Neural crest cell (in vitro differentiated cells): ENCODE measurements at places on chromosomes 2 and 18. TPM values are rescaled to one million over a fixed set of nuclear protein-coding genes. Genes with fewer than 3 reads are reported as not detected.

The LBX2 gene
- 0.28 TPM in 1 of 2 replicates, not detected in the other for total RNA-seq

DNA sequence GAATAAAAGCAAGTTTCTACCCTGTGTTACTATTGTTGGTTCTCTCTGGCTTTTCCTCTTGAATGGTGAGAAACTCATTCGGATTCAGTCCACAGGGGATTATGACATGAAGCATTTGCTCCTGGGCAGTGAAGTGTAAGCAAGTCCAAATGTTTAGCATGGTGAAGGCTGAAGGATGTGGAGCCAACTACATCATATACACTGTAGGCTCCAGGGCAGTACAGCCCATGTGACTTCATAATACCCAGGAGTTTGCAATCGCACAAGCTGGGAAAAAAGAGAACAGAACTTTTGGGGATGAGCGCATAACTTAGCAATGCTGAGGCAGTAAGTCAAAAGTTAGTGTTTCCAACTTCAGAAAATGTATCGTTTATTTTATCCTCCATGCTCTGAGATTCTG is 695.7 kb upstream of the POU3F3 start:
- DNase-seq = no peak
- H3K27ac ChIP-seq = no peak overlapping the region
- H3K4me1 ChIP-seq = no peaks in the 10 kb centered on the region
- no peak overlapping the region for H3K4me3 ChIP-seq
- no peaks in the 10 kb centered on the region for H3K27me3 ChIP-seq

DNA sequence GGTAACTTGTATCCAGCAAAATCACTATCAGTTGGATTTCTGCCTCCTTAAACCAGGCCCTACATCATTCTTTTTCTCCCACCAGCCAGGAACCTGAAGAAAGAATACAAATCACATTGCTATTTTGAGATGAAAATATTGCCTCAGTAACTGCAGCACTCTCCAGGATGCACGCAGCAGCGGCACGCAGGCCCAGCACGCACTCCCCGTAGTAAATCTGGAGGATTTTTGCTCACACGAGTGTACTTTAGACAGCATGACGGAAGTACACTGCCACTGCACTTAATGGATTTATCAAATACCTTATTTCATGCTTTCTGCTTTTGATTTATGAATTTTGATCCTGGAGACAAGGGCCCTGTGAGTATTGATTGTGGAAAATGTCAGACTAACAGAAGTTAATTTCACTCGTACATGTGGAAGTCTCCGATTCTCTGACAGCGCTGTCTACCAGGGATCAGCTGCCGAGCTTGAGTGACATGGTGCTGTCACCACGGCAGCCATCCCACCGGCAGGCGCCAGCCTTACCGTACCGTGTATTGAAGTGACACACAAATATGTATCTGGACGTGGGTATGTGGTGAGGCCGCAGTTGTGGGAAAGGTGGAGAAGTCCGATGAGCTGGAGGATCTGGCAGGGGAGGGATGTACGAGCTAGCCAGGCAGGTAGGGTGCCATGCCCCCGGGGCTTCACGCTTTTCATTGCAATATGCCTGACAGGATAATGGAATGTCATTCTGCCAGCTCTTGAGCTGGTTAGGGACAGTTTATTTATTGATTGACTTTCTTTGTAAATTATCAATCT is 863.7 kb downstream of the GALR1 start:
- DNase-seq = no peak
- no peaks in the 10 kb centered on the region for H3K36me3 ChIP-seq
- no peaks in the 10 kb centered on the region for H3K4me1 ChIP-seq
- H3K27ac ChIP-seq = no peak overlapping the region

The SRBD1 gene
- 20.1 and 21.4 TPM in 2 replicates for total RNA-seq

The RUFY4 gene
- not detected in 2 replicates for total RNA-seq

DNA sequence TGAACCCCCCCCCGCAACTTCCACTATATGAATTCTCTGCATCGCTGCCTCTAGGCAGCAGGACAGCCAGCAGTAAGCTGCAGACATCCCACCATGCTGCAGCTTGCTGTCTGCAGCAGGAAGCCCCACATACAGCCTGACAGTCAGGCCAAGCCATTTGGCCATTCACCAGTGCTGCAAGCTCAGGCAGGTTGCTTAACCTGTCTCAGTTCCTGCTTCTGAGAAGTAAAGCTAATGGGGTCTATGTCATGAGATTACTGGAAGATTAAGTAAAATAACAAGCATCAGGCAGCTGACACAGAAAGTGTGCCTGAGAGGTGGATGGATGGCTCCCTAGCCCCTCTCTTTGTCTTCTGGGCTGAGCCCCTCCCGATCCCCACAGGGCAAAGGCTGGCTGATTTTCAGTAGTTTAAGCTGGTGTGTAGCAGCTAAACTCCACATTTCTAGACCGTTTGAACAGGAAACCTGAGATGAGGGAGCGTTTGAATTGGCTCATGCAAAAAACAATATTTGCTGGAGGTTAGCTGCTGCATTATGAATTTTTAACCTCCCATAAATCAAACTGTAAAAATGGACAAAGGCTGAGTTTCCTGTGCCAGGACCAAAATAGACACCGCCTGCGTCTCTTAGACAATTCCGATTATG is 193.8 kb upstream of the ARL4C start:
- peaks cover 43% of the 10 kb centered on the region for H3K4me1 ChIP-seq
- no peak for DNase-seq
- H3K27ac ChIP-seq = peak overlapping the region; percentile 91
- peaks cover 18% of the 10 kb centered on the region for H3K36me3 ChIP-seq
- no peaks in the 10 kb centered on the region for H3K27me3 ChIP-seq
- no peak overlapping the region for H3K4me3 ChIP-seq
